Spinal cord (tissue), 10 donors: ENCODE measurements at places on chromosomes 11 and 22. TPM values are rescaled to one million over a fixed set of nuclear protein-coding genes. Genes with fewer than 3 reads are reported as not detected.

GRCh38 chr11:65573391-65574079, 1.2 kb downstream of the FAM89B start:
- peaks cover 40% of the 10 kb centered on the region for H3K36me3 ChIP-seq
- peak overlapping the region; percentile 46 for H3K4me3 ChIP-seq
- peaks cover 83% of the 10 kb centered on the region for H3K4me1 ChIP-seq
- H3K27me3 ChIP-seq = peaks cover 8% of the 10 kb centered on the region
- H3K27ac ChIP-seq = peak overlapping the region; percentile 67

DNA sequence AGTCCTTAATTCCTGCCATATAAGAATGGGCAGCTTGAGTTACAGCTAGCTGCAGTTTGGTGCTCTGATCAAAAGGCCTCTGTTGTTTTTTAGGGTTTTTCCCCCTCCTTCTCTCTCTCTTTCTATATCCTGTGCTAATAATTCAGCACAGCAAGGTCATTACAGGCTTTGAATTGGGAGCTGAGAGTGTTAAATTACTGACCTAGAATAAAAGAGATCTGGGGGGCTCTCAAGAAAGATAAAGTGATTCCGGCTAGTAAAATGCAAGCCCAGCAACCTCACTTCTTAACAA, 84.9 kb downstream of the CSTPP1 start:
- DNase-seq = no peak
- H3K36me3 ChIP-seq = no peaks in the 10 kb centered on the region
- no peak overlapping the region for H3K4me3 ChIP-seq
- peak overlapping the region; percentile 15 for H3K27ac ChIP-seq
- no peaks in the 10 kb centered on the region for H3K27me3 ChIP-seq

DNA sequence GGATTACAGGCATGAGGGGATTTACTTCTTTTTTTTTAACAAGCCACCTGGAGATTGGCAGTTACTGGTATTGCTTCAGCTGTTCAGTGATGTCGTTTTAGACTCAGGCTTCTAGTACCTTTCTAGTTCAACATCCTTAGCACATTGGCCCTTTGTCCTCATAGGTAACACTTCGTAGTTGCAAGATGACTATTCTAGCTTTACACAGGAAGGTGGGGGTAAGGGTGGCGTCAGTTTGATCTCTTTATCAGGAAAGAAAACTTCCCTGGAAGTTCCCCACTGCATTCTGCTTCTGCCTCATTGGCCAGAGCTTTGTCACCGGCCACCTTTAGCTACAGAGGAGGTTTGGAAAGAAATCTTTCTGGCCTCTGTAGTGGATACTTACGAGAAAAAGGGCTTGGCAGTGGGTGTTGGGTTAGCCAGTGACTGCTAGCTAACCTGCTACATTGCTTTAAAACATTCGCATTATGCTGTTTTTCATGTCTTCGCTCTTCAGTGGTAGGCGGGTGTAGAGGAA, 40.7 kb downstream of the SFI1 start:
- no peak overlapping the region for H3K27ac ChIP-seq
- no peak for DNase-seq
- peaks cover 2% of the 10 kb centered on the region for H3K36me3 ChIP-seq

DNA sequence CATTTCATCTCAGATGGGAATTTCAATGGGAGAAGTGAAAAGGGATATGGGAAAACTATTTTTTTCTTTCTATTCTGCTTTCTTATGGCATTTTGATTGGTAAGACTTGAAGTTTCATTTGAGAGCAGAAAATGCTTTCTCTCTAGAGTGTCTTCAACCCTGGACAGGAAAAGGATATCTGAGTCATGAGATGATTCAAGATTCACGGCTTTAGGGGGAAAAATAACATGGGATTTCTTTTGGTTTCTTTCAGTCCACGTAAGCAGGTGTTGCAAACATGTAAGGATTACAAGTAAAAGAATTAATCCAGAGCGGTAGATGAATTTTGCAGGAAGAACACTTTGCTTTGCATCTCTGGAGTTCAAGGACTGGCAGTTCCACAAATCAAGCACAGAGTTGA, 1001.0 kb upstream of the TENM4 start:
- no peaks in the 10 kb centered on the region for H3K36me3 ChIP-seq
- DNase-seq = no peak
- H3K4me1 ChIP-seq = no peaks in the 10 kb centered on the region
- no peak overlapping the region for H3K4me3 ChIP-seq
- no peaks in the 10 kb centered on the region for H3K27me3 ChIP-seq
- H3K27ac ChIP-seq = no peak overlapping the region

GRCh38 chr11:59365232-59366018, 6.7 kb downstream of the OR5AN1 start:
- no peaks in the 10 kb centered on the region for H3K4me1 ChIP-seq
- no peaks in the 10 kb centered on the region for H3K36me3 ChIP-seq
- no peak for DNase-seq
- H3K27me3 ChIP-seq = no peaks in the 10 kb centered on the region

- H3K36me3 ChIP-seq = no peaks in the 10 kb centered on the region
- H3K4me1 ChIP-seq = no peaks in the 10 kb centered on the region
- DNase-seq = no peak
- no peak overlapping the region for H3K4me3 ChIP-seq
- H3K27me3 ChIP-seq = no peaks in the 10 kb centered on the region
- H3K27ac ChIP-seq = no peak overlapping the region
Observed at GRCh38 chr11:7611411-7611810, 61.9 kb downstream of the CYB5R2 start.

DNA sequence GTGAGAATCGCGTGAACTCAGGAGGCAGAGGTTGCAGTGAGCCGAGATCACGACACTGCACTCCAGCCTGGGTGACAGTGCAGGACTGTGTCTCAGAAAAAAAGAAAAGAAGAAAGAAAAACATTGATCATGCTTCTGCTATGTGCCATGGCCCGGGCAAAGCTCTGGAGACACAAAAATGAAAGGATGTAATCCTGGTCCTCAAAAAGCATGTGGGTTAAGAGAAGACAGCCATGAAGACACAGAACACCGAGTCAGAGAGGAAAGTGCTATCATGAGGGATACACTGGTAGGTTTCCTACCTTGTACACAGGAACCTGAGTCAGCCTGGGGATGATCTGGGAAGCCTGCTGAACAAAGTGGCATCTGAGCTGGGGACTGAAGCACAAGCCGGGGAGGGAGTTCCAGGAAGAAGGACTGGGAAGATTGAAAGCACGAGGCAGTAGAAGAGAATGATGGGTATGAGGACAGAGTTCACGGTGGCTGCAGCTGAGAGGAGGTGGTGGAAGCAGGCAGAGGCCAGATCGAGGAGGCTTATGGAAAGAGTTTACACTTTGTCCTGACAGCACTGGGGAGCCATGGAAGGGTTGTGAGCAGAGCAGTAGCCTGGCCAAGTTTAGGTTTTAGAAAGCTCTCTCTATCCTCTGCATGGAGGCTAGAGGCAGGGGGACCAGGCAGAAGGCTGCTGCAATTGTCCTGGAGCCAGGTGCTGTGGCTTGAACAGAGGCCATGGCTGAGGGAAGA, 9.9 kb upstream of the MAFF start:
- H3K27me3 ChIP-seq = no peaks in the 10 kb centered on the region
- H3K36me3 ChIP-seq = no peaks in the 10 kb centered on the region
- H3K27ac ChIP-seq = no peak overlapping the region
- no peak overlapping the region for H3K4me3 ChIP-seq
- DNase-seq = no peak

DNA sequence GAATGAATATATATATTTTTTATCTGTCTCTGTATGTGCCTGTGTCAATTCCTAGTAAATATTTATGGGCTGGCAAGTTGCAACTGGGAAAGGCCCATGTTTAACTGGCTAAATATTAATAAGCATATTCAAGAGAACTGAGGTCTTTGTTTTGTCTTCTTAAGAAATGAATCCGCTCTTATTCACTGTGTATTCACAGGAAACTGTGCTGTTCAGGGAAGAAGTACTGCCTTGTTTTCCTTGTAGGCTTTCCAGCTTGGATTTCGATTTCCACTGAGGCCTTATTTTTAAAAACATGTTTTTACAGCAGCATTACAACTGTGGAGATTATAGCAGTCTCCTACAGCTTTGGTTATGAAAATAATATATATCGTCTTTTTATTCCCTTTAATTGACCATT, 64.7 kb downstream of the LDLRAD3 start:
- peak; percentile 77 for DNase-seq
- H3K36me3 ChIP-seq = no peaks in the 10 kb centered on the region
- H3K27me3 ChIP-seq = no peaks in the 10 kb centered on the region
- peaks cover 3% of the 10 kb centered on the region for H3K4me1 ChIP-seq
- H3K4me3 ChIP-seq = no peak overlapping the region

SCGB1D1 gene
- not detected for total RNA-seq
